ENCODE measurements at places on chromosomes 12 and 14.
A peak's percentile ranks its signal among the peaks of the same experiment; 100 is the strongest.

DNA sequence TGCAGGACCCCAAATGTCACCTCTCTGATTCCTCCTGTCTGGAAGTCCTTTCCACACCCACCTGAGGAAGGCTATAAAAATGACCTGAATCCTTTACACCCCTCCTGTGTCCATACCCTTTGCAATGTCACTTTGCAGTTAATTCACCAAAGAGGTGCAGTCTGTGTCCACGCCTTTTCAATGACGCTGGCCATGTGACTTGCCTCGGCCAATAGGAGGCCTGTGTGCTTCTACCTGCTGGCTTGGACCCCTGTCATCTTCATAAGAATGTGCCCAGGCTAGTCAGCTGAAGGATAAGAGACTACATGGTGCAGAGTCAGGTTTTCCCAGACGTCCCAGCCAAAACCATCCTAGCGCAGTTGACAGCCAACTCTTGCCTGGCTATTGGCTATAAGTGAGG, 101.4 kb downstream of the KSR2 start:
- no peak overlapping the region for H3K27ac ChIP-seq
- H3K36me3 ChIP-seq: no peaks in the 10 kb centered on the region
- no peaks in the 10 kb centered on the region for H3K4me1 ChIP-seq
- no peak overlapping the region for H3K4me3 ChIP-seq

- H3K27ac ChIP-seq: no peak overlapping the region
- no peak for DNase-seq
- no peak overlapping the region for H3K4me3 ChIP-seq
These were observed 35.7 kb downstream of the FOXN4 start for GRCh38 chr12:109273354-109273753.

GRCh38 chr14:85459361-85460000, 70.5 kb upstream of the FLRT2 start:
- H3K27ac ChIP-seq: no peak overlapping the region
- DNase-seq: no peak

GRCh38 chr12:40971911-40972310, 216.2 kb upstream of the PDZRN4 start:
- H3K4me3 ChIP-seq: no peak overlapping the region
- H3K27me3 ChIP-seq: no peaks in the 10 kb centered on the region
- DNase-seq: no peak
- H3K4me1 ChIP-seq: no peaks in the 10 kb centered on the region

DNA sequence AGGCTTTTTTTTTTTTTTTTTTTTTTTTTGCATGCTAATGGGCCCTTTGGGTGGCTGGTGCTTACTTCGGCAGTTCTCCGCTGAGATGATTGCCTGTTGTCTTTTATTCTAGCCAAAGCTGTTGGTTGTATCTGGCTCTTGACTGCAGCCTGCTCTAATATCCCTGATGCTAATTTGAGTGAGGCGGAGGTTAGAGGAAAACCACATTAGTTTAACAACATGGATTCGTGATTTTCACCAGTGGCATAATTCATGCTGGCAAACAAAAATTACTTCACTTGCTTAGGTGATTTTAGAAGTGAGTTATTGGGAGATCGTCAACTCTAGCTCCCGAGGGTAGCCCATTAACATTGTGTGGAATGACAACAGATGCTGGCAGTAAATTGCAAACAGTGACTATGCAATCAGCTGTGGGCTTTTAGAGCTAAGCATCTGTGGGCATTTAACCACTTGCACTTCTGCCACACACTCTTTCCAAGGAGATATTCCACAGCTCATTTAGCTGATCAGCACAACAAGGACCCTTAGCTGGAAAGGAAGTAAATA, 97.6 kb upstream of the ZDHHC17 start:
- H3K36me3 ChIP-seq: no peaks in the 10 kb centered on the region
- H3K4me3 ChIP-seq: no peak overlapping the region
- no peak for DNase-seq

DNA sequence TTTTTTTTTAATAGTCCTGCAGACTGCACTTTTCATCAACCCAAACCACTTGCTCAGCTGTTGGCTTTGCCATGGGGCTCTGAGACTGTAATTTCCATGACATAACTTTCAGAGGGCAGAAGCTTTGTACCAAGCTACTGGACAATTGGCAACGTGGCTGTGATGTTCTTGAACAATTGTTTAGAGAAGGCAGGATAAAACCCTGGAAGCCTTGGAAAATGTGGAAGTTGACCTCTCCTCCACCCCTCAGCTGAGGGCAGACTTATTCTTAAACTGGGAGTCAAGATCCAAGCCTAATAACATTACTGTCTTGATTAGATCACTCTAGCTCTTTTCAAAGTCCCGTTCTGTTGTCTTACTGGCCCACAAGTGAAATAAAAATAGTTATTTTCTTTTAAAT, 2.2 kb downstream of the OR4E1 start:
- no peaks in the 10 kb centered on the region for H3K36me3 ChIP-seq
- H3K27me3 ChIP-seq: no peaks in the 10 kb centered on the region
- no peaks in the 10 kb centered on the region for H3K4me1 ChIP-seq

GRCh38 chr12:71999795-72000194, 61.1 kb downstream of the TPH2 start:
- no peaks in the 10 kb centered on the region for H3K36me3 ChIP-seq
- no peaks in the 10 kb centered on the region for H3K4me1 ChIP-seq
- H3K27ac ChIP-seq: no peak overlapping the region
- no peak for DNase-seq
- no peaks in the 10 kb centered on the region for H3K27me3 ChIP-seq

DNA sequence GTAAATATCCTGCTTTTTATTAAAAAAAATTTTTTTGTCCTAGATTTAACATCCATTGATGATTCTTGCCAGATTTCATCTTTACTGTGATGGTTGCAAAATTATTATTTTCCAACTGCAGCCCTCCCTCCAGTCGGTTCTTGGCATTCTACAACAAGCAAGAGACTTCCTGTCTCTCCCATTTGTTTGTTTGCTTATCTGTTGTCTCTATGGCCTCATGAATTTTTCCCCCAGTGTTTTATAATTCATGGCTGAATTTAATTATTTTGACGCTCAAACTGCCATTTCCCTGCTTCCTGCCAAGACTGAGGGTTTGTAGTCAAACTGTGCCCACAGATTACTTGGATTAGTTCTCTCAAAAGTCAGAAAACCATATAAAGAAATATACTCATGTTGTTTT, 25.9 kb downstream of the CGRRF1 start:
- DNase-seq: peak; percentile 77
- no peak overlapping the region for H3K4me3 ChIP-seq
- H3K27me3 ChIP-seq: no peaks in the 10 kb centered on the region
- H3K36me3 ChIP-seq: peaks cover 10% of the 10 kb centered on the region
- no peak overlapping the region for H3K27ac ChIP-seq

DNA sequence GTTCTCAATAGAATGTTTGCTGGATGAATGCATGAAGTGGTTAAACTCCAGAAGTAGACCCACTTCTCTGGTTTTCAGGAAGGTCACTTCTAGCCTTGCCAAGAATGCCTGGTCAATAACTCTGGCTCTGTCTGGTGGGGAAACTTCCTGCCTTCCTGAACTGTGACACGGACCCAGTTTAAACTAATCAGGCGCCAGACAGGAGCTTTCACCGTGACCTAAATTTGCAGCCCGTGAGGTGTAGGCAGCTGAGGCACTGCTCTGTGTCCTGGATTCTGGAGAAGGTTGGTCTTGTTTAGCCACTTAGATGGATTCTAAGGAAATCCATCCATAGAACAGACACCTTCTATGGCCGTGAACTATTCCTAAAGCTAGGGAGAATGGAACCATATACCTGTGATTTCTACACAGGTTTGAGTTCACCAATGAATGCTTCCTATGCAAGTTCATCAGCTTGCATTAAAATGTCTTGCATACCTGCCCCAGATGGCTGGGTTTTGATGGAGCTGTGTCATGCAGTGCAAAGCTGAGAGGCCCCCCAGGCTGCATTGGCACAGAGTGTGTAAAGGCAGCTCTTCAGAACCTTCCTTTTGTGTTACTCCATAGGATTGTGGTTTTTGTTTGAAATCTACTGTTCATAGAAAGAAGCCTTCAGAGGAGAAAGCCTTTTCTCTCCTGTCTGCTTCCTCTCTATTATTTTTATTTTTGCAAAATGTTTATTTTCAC, 4.4 kb downstream of the CHST11 start:
- DNase-seq: no peak
- peak overlapping the region; percentile 17 for H3K27ac ChIP-seq
- H3K4me3 ChIP-seq: no peak overlapping the region
- no peaks in the 10 kb centered on the region for H3K4me1 ChIP-seq
- H3K27me3 ChIP-seq: no peaks in the 10 kb centered on the region
- no peaks in the 10 kb centered on the region for H3K36me3 ChIP-seq

DNA sequence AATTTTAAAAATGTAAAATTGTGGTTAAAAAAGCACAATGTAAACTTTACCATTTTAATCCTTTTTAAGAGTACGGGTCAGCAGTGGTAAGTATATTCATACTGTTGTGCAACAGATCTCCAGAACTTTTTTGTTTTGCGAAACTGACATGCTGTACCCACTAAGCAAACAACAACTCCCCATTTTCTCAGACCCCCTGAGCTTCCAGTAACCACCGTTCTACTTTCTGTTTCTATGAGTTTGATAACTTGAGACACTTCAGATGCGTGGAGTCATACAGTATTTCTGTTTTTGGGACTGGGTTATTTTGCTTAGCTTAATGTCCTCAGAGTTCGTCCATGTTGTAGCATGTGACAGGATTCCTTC, 38.0 kb downstream of the CHST11 start:
- no peaks in the 10 kb centered on the region for H3K27me3 ChIP-seq
- H3K4me3 ChIP-seq: no peak overlapping the region
- DNase-seq: no peak
- H3K36me3 ChIP-seq: no peaks in the 10 kb centered on the region

DNA sequence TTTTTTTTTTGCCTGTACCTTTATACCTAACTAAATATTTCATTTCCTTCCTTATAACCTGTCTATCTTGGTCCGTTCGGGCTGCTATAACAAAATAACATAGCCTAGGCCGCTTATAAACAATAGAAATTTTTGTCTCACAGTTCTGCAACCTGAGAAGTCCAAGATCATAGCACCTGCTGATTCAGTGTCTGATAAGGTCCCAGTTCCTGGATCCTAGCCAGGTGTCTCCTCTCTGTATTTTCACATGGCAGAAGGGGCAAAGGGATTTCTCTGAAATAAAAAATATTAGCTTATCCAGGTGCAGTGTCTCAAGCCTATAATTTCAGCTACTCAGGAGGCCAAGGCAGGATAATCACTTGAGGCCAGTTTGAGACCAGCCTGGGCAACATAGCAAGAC, 1046.6 kb upstream of the USP15 start:
- no peak for DNase-seq
- no peaks in the 10 kb centered on the region for H3K4me1 ChIP-seq
- H3K27me3 ChIP-seq: no peaks in the 10 kb centered on the region

DNA sequence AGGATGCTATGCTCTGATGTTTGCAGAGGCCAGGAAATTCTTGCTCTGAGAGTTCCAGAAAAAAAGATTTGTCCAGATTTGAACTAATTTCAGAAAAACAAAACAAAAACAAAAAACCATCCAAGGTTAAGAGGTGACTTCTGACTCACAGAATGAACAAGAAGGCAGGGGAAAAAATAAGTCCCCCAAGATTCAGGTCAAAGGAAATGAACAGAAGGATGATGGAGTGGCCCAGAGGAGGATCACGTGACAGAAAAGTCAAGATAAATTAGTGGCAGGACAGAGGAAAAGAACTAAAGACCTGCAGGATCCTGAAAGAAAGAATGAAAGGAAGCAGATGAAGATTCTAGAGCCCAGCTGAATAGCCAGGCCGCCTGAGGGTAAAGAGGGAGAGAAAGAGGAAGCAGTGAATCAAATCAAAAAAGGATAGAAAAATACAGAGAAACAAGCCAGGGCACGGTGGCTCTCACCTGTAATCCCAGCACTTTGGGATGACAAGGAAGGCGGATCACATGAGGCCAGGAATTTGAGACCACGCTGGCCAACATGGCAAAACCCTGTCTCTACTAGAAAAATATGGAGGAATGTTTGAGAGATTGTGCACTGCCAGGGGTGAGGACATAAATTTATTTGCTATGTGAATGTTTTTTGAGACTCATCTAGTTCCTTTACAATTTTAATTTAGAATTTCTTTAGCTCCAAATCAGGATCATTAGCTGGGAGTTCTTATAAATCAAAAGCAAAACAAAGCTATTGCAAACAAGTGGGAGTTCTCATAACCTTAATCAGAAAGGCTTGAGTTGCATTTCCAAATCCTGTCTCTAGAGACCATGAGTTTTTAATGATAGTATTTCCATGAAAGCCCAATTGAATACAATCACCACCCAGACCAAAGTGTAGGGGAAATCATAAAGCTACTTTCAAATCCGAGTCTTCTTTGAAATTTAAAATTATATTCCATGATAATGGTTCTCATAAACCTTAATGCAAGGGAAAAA, 217.1 kb upstream of the PLEKHG7 start:
- H3K4me3 ChIP-seq: no peak overlapping the region
- H3K36me3 ChIP-seq: no peaks in the 10 kb centered on the region
- peak overlapping the region; percentile 26 for H3K27ac ChIP-seq
- H3K27me3 ChIP-seq: no peaks in the 10 kb centered on the region
- H3K4me1 ChIP-seq: peaks cover 5% of the 10 kb centered on the region

- no peak overlapping the region for H3K4me3 ChIP-seq
- DNase-seq: peak; percentile 44
- H3K27ac ChIP-seq: no peak overlapping the region
- H3K36me3 ChIP-seq: no peaks in the 10 kb centered on the region
- H3K4me1 ChIP-seq: no peaks in the 10 kb centered on the region
These were observed 160.9 kb upstream of the ABCD2 start for GRCh38 chr12:39780411-39780912.

DNA sequence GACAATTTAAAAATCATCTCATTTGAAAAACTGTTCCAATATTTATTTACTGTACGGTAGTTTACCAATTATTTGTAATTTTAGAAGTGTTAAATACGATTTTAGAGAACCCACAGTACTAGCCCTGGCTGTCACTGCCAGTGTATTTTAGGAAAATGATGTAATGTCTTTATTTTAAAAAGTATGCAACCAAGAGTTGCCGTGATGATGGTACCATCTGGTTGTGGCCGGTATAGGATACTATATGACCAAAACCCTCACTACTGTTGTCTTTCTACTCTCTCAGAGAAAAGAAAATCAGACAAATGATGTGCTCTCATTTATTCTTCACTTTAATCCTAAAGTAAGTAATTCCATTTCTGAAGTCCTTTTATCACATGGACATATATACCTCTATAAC, 395.0 kb downstream of the FOXG1 start:
- no peaks in the 10 kb centered on the region for H3K27me3 ChIP-seq
- DNase-seq: no peak
- no peak overlapping the region for H3K27ac ChIP-seq
- H3K4me3 ChIP-seq: no peak overlapping the region

- no peak overlapping the region for H3K27ac ChIP-seq
- DNase-seq: no peak
- no peak overlapping the region for H3K4me3 ChIP-seq
- no peaks in the 10 kb centered on the region for H3K4me1 ChIP-seq
- H3K36me3 ChIP-seq: no peaks in the 10 kb centered on the region
These were observed 118.7 kb downstream of the BRMS1L start for GRCh38 chr14:35944847-35945246.

DNA sequence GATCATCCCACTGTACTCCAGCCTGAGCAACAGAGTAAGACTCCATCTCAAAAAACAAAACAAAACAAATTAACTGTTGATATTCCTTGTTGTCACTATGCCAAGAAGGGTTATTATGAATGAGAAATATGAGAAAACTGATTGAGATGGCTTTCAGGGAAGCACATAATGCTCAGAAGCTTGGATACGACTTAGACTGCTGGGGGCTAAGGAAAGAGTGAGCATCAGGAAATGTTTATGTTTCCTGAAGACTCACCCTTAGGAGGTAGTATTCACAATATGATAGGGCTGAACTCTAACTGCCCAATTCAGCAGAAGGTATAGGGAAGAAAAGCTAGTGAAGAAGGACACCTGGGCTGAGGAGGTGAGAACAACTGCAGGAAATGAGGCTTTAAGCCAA, 6.3 kb downstream of the STYK1 start:
- H3K27me3 ChIP-seq: no peaks in the 10 kb centered on the region
- no peak for DNase-seq
- H3K4me1 ChIP-seq: no peaks in the 10 kb centered on the region
- no peak overlapping the region for H3K27ac ChIP-seq
- no peaks in the 10 kb centered on the region for H3K36me3 ChIP-seq

Measured in lung (tissue), 17 donors.